ENCODE measurements at places on chromosomes 7 and 10. TPM values are rescaled to one million over a fixed set of nuclear protein-coding genes. Genes with fewer than 3 reads are reported as not detected.

DNA sequence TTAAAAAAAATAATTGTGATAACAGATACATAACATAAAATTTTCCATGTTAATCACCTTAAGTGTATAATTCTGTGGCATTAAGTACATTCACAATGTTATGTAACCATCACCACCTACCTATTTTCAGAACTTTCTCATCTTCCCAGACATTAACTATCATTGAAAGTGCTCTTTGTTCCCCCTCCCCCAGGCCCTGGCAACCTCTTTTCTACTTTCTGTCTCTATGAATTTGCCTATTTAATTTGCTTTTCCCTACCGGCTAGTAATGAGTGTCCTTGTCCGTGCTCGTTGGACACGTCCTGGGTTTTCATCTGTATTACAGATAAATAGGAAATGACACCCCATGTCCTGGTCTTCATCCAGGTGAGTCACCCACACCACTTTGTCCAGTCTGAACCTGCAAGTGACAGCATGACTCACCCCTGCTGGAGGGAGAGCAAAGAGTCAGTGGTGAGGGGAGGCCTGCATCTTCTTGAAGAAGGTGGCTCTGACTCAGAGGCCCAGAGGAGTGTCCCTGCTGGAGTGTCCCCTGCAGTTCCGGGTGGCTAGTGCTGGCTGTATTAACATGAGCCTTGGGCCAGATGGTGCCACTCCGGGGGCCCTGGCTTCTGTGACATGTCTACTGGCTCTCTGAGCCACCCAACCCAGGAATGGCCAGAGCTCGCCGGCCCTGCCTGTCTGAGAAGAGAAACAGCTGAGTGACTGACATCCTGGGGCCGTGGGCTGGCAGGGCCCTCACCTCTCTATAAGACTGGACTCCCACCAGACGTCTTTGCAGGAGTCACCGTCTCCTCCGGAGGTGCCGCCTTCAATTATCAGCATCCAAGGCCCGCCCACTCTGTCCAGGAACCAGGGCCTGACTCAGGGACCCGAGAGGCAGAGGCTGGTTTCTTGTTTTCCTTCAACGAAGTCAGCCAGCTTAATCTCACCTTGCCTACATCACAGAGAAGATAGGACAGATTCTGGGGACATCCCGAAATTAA, 503.2 kb upstream of the MKI67 start:
- no peaks in the 10 kb centered on the region for H3K36me3 ChIP-seq
- no peak for DNase-seq
- H3K27me3 ChIP-seq, result no peaks in the 10 kb centered on the region
- H3K27ac ChIP-seq, result no peak overlapping the region
- no peaks in the 10 kb centered on the region for H3K4me1 ChIP-seq
- no peak overlapping the region for H3K4me3 ChIP-seq

GRCh38 chr10:87532696-87533095, 28.0 kb downstream of the MINPP1 start:
- no peak overlapping the region for H3K4me3 ChIP-seq
- no peaks in the 10 kb centered on the region for H3K27me3 ChIP-seq
- no peak for DNase-seq
- peak overlapping the region; percentile 46 for H3K27ac ChIP-seq
- peaks cover 11% of the 10 kb centered on the region for H3K36me3 ChIP-seq

DNA sequence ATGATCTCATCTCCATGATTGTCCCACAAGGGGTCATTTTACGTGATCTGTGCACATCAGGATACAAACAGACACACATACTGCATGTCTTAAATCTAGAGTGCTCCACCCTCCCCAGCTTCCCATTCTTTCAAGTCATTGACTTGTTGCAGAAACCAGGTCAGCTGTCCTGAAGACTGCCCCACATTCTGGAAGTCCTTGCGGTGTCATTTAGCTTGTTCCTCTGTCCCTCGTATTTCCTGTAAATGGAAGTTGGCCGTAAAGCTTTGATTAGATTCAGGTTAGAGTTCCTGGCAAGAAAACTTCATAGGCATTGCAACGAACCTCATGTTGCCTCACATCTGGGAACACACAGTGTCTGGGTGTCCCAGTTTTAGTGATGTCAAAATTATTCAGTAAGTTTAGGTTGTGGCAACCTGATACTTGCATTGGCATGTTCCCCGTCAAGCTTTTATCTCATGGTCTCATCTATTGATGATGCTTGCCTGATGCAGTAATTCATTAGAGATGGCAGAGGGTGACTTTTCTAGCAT, 417.4 kb upstream of the GALNT17 start:
- peaks cover 8% of the 10 kb centered on the region for H3K4me1 ChIP-seq
- no peak overlapping the region for H3K4me3 ChIP-seq
- H3K36me3 ChIP-seq, result no peaks in the 10 kb centered on the region
- no peaks in the 10 kb centered on the region for H3K27me3 ChIP-seq
- no peak for DNase-seq

Gene IGFBP3
- 38.8 TPM for total RNA-seq

DNA sequence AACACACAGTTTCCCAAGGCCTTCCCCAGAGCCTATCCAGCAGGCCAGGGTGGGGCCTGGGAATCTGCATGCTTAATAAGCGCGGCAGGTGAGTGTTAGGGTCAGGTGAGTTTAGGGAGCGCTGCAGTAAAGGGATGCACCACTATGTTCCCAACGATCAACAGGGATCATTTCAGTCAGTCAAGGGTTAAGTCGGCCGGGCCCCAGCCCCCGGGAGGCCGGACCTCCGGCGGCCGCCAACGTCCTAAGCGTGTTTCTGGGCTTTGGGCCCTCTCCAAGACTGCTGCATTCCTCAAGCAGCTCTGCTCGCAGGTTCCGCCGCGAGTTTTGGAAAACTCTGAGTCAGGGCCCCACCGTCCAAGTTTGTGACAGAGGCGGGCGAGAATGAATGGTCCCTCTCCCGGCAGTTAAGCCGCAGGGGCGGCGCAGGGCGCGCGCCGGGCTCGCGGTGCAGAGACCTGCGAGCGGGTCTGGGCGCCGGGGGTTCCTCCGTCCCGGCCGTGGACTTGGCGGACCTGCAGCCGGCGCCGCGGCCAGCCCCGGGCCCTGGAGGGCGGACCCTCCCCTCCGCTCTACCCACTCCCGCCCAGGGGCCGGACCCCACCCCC, 81.6 kb downstream of the ARHGAP22 start:
- H3K4me3 ChIP-seq, result peak overlapping the region; percentile 38

- H3K36me3 ChIP-seq, result no peaks in the 10 kb centered on the region
- no peak overlapping the region for H3K27ac ChIP-seq
- H3K4me1 ChIP-seq, result no peaks in the 10 kb centered on the region
- H3K4me3 ChIP-seq, result no peak overlapping the region
Measured at GRCh38 chr7:141359740-141360415, 191.3 kb upstream of the AGK start.

DNA sequence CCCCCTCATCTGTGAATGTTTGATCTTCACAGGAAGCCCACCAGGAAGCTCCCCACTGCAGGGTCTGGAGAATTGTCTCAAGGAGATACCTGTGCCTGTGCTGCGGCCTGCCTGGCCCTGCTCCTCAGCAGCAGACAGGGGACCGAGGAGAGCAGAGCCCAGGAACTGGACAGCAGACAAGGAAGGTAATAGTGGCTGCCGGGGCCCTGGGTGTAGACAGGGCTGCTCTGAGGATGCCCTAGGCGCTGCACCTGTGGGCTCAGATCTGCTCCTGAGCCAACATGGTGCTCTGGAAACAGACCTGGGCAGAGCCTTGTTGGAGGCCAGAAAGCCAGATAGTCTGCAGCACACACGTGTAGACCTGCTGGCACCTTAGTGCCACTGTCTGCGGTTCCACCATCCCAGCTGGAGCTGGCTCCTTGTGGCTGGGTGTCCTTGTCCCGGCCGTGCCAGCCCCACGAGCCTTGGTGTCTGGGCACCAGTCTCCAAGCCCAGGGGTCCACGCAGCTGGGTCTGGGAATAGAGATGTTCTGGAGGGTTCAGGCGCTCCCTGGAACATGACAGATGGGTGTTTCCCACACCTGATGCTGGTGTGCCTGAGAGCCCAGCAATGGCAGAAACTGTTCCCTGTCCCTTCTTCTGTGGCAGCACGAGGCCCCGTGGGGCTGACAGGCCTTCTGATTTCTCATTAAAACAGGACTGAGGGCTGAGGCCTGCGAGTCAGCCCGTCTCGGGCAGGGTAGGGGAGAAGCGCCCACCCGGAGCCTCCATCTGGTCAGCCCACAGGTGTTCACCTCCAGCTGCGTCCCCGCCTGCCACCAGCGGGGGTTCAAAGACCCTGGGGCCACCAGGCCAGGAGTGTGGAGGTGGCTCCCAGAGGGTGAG, 44.7 kb downstream of the ZNF467 start:
- no peaks in the 10 kb centered on the region for H3K36me3 ChIP-seq
- no peak for DNase-seq
- H3K27ac ChIP-seq, result no peak overlapping the region
- H3K4me3 ChIP-seq, result no peak overlapping the region

- DNase-seq, result no peak
- no peak overlapping the region for H3K4me3 ChIP-seq
- no peaks in the 10 kb centered on the region for H3K27me3 ChIP-seq
- no peaks in the 10 kb centered on the region for H3K4me1 ChIP-seq
- H3K36me3 ChIP-seq, result no peaks in the 10 kb centered on the region
- no peak overlapping the region for H3K27ac ChIP-seq
Measured at GRCh38 chr7:115410434-115410820, 488.5 kb downstream of the MDFIC start.

GRCh38 chr10:6507311-6507710, 72.8 kb downstream of the PRKCQ start:
- no peak for DNase-seq
- no peaks in the 10 kb centered on the region for H3K4me1 ChIP-seq
- no peak overlapping the region for H3K27ac ChIP-seq
- no peaks in the 10 kb centered on the region for H3K27me3 ChIP-seq
- no peak overlapping the region for H3K4me3 ChIP-seq
- no peaks in the 10 kb centered on the region for H3K36me3 ChIP-seq

Gene ASNS
- total RNA-seq, result 5.1 TPM

Gene FAM237B
- total RNA-seq, result not detected

GRCh38 chr7:25424113-25424512, 195.8 kb upstream of the NPVF start:
- H3K4me3 ChIP-seq, result no peak overlapping the region
- no peaks in the 10 kb centered on the region for H3K27me3 ChIP-seq
- no peaks in the 10 kb centered on the region for H3K4me1 ChIP-seq
- H3K36me3 ChIP-seq, result no peaks in the 10 kb centered on the region

DNA sequence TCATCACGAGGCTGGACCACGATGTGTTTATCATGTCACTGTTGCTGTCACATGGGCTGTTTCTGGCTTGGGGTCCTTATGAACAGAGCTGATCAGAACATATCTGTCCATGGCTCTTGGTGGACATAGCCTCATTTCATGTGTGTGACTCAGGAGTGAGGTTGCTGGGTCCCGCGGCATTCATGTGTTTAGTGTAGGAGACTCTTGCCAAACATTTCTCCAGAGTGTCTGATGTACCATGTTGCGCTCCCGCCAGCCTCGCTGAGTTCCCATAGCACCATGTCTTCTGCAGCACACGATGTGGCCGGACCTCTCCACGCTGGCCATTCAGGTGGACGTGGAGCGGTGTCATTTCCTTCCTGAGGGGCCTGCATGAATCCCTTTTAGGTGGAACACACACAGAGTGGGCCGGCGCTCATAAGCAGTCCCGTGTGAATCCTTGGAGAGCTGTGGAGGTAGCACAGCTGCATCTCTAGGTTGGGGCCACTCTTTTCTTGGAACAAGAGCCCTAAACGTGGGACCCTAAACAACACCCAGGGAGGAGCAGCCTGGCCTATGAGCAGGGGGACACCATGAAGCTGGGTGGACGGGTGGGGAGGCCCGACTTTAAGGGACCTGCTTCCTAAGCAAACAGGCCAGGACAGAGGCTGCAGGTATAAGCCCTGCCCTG, 134.6 kb downstream of the LHPP start:
- no peaks in the 10 kb centered on the region for H3K36me3 ChIP-seq
- H3K27me3 ChIP-seq, result no peaks in the 10 kb centered on the region
- H3K4me3 ChIP-seq, result no peak overlapping the region
- H3K4me1 ChIP-seq, result peaks cover 14% of the 10 kb centered on the region

- no peak overlapping the region for H3K4me3 ChIP-seq
- no peaks in the 10 kb centered on the region for H3K4me1 ChIP-seq
- no peak for DNase-seq
- no peaks in the 10 kb centered on the region for H3K27me3 ChIP-seq
Measured at GRCh38 chr7:34727464-34727995, 69.5 kb downstream of the NPSR1 start.

GRCh38 chr7:98278936-98279335, 2.5 kb upstream of the BRI3 start:
- no peak for DNase-seq
- H3K36me3 ChIP-seq, result no peaks in the 10 kb centered on the region
- no peak overlapping the region for H3K4me3 ChIP-seq
- H3K27me3 ChIP-seq, result no peaks in the 10 kb centered on the region
- no peak overlapping the region for H3K27ac ChIP-seq

Gene GPR37
- 1.1 TPM for total RNA-seq

DNA sequence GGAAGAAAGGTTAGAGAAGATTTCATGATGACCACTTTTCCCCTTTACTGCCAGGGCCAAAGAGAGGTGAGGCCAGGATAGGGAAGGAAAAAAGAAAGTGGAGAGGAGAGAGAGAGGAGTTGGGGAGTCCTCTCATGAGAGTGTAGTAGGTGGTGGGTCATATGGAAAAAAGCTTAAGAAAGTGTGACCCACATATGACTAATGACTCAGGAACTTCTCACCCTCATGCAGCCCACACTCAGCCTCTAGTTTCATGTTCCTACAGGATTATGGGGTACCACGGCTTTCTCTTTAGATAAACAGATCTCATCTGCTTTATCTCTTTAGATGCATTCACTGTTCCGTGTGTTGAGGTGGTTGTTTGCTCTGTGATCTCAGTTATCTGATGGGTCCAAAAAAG, 462.5 kb upstream of the IGFBP3 start:
- no peaks in the 10 kb centered on the region for H3K4me1 ChIP-seq
- H3K4me3 ChIP-seq, result no peak overlapping the region
- no peak overlapping the region for H3K27ac ChIP-seq
- H3K36me3 ChIP-seq, result no peaks in the 10 kb centered on the region
- no peaks in the 10 kb centered on the region for H3K27me3 ChIP-seq

- H3K36me3 ChIP-seq, result no peaks in the 10 kb centered on the region
- no peak overlapping the region for H3K27ac ChIP-seq
- H3K4me1 ChIP-seq, result no peaks in the 10 kb centered on the region
- no peak for DNase-seq
- H3K27me3 ChIP-seq, result no peaks in the 10 kb centered on the region
Measured at GRCh38 chr7:39832519-39833085, 117.5 kb upstream of the CDK13 start.

DNA sequence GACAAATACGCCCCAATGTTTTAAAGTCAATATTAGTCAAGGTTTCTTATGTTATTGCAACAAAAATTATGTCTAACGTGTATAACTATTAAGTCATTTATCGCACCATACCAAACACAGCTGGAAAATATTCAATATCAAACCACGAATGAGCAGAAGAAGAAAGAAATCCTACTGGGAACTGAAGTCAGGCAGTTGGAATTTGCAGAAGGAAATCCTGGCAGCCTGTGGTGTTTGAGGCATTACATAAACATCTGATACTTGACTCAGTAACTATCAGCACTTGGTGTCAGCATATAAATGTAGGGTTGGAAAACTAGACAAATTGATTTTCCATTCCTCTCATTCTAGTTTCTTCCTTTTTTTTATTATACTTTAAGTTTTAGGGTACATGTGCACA, 83.4 kb upstream of the NUPR2 start:
- no peak for DNase-seq
- no peaks in the 10 kb centered on the region for H3K36me3 ChIP-seq
- no peaks in the 10 kb centered on the region for H3K4me1 ChIP-seq
- no peak overlapping the region for H3K4me3 ChIP-seq
- H3K27me3 ChIP-seq, result no peaks in the 10 kb centered on the region

GRCh38 chr10:80390740-80391139, 17.6 kb upstream of the PRXL2A start:
- H3K27ac ChIP-seq, result no peak overlapping the region
- H3K4me1 ChIP-seq, result no peaks in the 10 kb centered on the region
- H3K4me3 ChIP-seq, result no peak overlapping the region
- H3K36me3 ChIP-seq, result no peaks in the 10 kb centered on the region
- no peaks in the 10 kb centered on the region for H3K27me3 ChIP-seq

GRCh38 chr7:20351901-20352300, 21.2 kb downstream of the ITGB8 start:
- no peak overlapping the region for H3K4me3 ChIP-seq
- DNase-seq, result no peak
- no peaks in the 10 kb centered on the region for H3K36me3 ChIP-seq
- H3K27ac ChIP-seq, result no peak overlapping the region

All from Peyer's patch (tissue), 4 donors.